ENCODE measurements at places on chromosomes 11 and 22.

DNA sequence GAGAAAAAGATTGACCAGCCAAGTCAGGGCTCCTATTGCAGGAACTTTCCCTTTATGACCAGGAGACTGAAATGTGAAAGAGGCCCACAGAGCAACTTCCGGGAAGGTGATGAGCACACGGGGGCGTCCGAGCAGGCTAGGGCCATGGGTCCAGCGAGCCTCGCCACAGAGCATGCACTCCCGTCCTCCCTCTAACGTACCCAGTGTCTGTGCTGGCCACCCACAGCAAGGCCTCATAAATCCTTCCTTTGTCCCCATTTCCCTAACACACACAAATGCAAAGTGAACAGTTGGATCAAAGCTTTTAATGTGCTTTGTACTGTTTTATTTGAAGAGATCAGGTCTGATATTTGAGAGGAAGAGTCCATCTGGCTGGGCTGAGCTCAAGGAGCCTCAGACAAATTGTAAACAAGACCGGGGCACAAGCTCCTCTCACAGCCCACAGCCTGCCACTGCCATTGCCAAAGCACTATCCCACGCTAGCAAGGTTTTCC lies 44.3 kb downstream of the BLID start:
- no peak for DNase-seq

GRCh38 chr11:111548525-111548924 lies 8.0 kb downstream of the LAYN start:
- no peak for DNase-seq

- DNase-seq: peak; percentile 74
Observed at GRCh38 chr22:34055525-34056200, 135.4 kb upstream of the LARGE1 start.

DNA sequence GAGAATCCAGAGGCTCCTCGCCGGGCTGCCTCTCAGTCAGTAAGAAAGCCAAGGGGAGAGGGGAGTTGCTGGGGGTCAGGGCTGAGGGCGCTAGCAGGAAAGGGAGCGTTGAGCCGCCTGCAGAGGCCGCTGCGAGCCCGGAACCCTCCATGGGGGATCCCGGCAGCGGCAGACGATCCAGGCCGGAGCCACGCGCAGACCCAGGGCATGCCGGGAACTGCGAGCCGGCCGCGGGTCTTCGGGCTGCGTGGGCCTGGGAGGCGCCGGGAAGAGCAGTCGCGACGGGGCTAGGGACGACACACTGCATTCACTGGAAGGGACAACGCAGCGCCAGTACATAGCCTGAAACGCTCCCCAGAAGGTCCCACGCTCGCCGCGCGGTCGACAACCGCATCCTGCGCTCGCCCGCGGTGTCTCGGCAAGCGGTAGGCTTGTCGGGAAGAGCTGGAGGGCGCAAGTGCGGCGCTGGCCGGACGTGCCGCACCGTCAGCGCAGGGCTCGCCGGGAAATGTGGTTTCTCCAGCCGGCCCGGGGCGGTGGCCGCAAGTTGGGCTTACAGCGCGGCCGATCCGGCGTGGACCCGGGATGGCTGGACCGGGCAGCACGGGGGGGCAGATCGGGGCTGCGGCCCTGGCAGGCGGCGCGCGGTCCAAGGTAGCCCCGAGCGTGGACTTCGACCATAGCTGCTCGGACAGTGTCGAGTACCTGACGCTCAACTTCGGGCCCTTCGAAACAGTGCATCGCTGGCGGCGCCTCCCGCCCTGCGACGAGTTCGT lies at the start of gene LZTR1:
LZTR1 (plus strand) TSS at position 511 of the 776 bp plus-strand sequence; CDS start at position 586, 75 bp downstream.
- DNase-seq: peak; percentile 84

DNA sequence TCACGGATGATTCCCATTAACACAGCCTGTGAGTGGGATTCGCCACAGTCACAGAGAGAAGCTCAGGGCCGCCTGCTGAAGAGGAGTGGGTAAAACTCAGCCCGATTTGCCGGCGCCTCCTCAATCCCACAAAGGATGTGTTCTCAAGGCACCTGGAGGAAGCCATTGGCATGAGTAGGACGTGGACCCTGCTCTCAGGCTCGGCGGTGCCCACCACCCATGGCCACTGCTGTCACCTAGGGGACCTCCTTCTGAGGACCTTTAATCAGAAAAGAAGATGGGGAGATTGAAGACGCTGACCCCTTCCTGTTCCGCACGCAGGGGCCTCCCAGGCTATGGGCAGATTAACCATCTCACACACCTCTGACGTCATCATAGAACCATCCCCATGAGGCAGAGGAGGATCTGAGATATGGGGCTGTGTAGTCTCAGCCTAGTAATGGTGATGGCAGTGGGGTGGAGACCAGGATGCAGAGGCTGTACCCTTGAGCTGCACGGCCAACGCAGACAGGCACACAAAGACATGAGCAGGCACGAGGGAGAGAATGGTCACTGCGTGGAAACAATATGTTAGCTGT lies 571.8 kb downstream of the BRD1 start:
- no peak for DNase-seq

- no peak for DNase-seq
Observed at GRCh38 chr11:108034034-108034433, 25.3 kb downstream of the CUL5 start.

GRCh38 chr11:125588505-125588904 lies 4.1 kb upstream of the STT3A start:
- no peak for DNase-seq

- DNase-seq: no peak
Observed at GRCh38 chr11:120903686-120904085, 120.2 kb upstream of the TBCEL start.

DNA sequence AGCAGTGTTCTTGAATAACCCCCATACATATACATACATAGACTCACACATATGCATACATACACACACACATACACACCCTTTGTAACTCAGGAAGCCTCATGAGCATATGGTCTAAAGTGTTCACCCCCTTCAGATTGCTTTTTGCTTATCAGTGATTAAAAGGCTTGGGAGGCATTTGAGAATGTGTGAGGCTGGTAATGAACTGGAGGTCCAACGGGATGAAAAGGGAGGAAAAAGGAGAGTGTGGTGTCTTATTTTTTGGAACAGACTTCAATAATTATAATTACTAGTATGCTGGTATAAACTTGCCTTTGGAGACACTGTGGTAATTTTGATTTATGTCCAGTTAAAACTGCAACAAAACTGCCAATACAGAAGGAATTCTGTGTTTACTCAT lies 124.5 kb downstream of the UVRAG start:
- DNase-seq: no peak

DNA sequence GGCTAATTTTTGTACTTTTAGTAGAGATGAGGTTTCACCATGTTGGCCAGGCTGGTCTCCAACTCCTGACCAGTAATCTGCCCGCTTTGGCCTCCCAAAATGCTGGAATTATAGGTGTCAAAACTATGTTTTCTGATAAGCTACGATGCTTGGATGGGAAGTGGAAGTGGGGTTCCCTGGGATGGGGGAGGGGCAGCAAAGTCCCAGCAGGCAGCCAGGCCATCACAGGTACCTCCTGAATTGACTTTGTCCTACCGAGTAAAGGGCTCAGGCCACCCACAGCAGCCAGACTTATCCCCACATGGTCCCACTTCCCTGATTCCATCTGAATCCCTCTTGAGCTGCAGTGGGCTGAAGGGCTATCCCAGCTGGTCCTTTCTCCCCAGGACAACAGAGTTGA lies 6.9 kb downstream of the FTH1 start:
- no peak for DNase-seq

DNA sequence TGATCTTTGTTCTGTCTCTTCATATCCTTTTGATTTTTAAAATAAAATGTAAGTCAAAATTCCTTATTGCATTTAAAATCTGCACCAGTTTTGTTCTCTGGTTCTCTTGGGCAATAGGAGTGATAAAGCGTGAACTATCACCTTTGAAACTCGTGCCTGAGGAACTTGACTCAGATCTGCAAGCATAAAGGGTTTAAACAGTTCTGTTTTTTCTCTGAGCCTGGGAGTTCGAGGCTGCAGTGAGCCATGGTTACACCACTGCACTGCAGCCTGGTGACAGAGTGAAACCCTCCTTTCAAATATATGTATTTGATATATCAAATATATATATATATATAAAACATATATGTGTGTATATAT lies 38.9 kb upstream of the CLMP start:
- DNase-seq: no peak

- no peak for DNase-seq
Observed at GRCh38 chr11:92969634-92970347, at the start of gene MTNR1B. Gene MTNR1B (plus strand): TSS chr11:92969651. CDS start chr11:92969726, 75 bp downstream.

DNA sequence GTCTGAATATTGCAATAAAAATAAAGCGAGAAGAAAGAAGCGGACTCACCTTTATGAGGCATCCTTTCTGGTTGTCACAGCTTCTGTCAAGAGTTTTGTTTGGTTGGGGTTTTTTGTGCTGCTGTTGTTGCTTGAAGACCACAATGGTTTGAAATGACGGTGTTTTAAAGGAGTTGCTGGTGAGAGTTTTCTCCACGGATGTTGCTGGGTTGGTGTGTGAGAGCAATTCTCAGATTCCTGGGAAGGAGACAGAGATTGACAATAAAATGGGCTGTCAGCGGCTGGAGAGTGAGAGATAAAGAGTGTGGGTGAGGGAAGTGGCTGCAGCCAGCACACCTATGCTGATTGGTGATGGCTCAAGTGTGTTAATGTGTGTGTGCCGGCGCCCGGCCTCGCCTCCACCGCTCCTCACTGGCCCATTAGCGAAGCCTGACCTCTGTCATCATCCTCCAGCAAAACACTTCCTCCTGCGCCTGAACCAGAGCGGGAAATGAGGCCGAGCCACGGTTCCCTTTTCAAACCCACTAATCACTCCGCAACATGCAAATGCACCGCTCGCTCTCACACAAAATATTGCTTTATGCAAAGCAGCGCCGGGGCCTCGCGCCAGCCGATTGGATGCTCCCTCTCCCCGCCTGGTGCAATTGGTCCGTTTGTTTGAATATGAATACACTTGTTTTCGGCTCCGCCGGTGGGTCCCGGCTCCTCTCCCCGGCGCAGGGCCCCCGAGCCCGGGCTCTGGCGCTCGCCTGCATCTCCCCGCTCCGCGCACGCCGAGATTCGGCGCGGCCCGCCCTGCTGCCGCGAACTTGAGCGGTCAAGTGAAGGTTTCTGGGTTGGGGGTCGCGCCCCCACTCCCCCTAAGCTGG lies at the start of gene PAX6:
PAX6 (minus strand) TSS at position 544 of the 869 bp plus-strand sequence. CDS start 4,911 bp downstream, outside the sequence.
- DNase-seq: no peak

DNA sequence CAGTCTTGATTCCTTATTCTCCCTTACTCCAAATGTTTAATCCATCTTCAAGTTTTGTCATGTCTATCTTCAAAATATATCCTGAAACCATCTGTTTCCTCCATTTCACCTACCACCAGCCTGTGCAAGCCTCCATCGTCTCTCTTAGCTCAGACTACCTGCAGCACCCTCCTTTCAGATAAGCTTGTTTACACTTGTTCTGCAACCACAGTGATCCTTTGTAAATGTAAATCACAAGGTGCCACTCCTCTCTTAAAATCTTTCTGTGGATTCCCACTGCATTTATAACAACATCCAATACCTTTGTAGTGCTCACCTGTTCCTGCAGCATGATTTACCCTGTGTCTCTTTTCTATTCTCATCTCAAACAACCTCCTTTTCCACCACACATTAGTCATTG lies 31.8 kb upstream of the GPR83 start:
- DNase-seq: no peak

- peak; percentile 20 for DNase-seq
Observed at GRCh38 chr22:25680956-25681355, 61.0 kb upstream of the MYO18B start.

GRCh38 chr11:120792306-120792705 lies 231.6 kb upstream of the TBCEL start:
- DNase-seq: no peak

GRCh38 chr22:47345025-47345424 lies 582.6 kb downstream of the TBC1D22A start:
- DNase-seq: no peak

DNA sequence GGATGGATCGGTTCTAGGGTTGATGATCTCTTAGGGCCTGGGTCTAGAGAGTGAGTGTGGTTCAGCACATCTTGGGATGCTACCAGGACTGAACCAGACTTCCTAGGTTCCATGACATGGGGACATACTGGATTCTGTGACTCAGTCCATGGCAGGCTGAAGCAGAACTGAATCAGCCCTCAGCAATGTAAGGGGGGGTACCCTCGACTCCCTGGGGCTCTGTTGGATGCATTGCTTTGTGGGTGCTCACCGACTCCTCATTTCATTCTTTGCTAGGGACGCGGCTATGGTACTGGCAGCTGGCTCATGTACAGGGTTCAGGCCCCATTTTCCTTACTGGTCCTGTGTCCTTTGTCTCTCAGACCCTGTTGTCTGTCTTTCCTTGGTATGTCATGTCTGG lies 733 bp upstream of the GRAMD1B start:
- DNase-seq: peak; percentile 29

- no peak for DNase-seq
Observed at GRCh38 chr22:45579306-45579705, 76.6 kb downstream of the FBLN1 start.

GRCh38 chr22:23128269-23129108 lies 13.3 kb downstream of the RSPH14 start:
- DNase-seq: peak; percentile 69

DNA sequence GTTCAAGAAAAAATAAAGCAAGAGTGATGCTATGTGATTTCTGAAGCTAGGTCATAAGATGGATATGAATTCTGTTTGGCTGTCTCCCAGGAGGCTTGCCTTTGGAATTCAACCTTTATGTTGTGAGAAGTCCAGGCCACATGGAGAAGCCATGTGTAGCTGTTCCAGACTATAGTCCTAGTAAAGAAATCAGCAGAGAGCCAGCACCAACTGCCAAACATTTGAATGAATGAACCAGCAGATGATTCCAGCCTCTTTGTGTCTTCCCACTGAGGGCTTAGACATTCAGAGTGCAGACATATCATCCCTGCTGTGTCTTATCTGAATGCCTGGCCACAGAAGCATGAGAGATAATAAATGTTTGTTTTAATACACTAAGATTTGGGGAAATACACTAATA lies 1150.6 kb downstream of the DLG2 start:
- DNase-seq: no peak

DNA sequence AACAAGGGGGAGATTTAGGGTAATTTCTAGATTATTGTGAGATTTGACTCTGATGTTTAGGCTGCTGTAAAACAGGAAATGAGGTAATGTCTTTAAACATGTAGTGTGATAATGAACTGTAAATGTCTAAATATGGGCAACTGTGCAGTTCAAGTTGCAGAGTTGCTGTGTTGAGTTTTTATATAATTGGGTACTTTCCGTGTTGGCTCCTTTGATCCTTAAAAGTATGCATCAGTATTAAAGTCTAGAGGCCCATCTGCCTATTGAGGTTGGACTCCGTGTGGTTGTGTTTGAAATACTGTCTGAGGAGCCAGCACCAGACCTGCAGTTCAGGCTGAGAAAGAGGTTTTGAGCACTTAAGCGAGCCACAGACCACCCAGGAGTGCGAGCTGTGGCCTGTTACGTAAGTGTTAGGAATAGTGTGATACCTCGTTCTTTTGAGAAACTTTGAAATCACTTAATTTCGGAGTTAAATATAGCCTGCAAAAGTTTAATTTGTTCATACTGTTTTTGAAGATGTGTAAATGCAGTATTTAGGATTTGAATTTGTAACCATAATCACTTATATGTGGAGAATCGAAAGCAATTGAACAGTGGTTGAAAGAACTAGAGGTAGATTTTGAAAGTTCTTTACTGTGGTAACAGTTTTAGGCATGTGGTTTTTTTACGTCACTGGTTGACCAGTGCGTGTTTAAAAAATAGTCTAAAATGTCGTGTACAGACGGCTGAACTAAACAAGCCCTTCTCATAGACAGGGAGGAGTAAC lies 9.0 kb downstream of the FAM118A start:
- no peak for DNase-seq

All from RKO (cell line).